ENCODE measurements at places on chromosomes 1 and 21.
A peak's percentile ranks its signal among the peaks of the same experiment; 100 is the strongest.

DNA sequence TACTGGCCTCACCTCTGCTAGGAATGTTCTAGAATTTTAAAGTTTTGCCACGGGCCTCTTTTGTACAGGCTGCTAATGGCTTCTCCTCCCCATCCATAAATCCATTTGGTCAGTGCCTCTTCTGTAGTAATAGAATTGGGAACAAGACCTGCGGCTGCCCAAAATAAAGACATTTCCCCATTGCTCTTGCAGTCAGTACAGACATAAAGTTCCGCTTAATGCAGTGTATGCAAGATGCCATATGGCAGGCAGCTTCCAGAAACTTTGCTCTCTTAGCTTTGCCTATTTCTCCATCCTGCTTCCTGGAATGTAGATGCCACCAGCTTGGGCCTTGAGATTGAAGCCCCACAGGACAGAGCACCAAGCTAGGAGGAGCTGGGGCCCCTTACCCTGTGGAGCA lies 3.7 kb upstream of the SLC2A5 start:
- no peak for DNase-seq

- DNase-seq = no peak
Measured at GRCh38 chr1:40984066-40984465, 4.6 kb downstream of the CTPS1 start.

DNA sequence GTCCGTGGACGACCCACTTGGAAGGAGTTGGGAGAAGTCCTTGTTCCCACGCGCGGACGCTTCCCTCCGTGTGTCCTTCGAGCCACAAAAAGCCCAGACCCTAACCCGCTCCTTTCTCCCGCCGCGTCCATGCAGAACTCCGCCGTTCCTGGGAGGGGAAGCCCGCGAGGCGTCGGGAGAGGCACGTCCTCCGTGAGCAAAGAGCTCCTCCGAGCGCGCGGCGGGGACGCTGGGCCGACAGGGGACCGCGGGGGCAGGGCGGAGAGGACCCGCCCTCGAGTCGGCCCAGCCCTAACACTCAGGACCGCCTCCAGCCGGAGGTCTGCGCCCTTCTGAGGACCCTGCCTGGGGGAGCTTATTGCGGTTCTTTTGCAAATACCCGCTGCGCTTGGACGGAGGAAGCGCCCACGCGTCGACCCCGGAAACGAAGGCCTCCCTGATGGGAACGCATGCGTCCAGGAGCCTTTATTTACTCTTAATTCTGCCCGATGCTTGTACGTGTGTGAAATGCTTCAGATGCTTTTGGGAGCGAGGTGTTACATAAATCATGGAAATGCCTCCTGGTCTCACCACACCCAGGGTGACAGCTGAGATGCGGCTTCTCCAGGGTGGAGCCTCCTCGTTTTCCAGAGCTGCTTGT lies 32.4 kb downstream of the PRMT2 start:
- DNase-seq = peak; percentile 47

GRCh38 chr1:163296504-163297263 lies 25.1 kb upstream of the NUF2 start:
- DNase-seq = no peak

- DNase-seq = no peak
Measured at GRCh38 chr1:29591601-29592260, 355.4 kb downstream of the PTPRU start.

DNA sequence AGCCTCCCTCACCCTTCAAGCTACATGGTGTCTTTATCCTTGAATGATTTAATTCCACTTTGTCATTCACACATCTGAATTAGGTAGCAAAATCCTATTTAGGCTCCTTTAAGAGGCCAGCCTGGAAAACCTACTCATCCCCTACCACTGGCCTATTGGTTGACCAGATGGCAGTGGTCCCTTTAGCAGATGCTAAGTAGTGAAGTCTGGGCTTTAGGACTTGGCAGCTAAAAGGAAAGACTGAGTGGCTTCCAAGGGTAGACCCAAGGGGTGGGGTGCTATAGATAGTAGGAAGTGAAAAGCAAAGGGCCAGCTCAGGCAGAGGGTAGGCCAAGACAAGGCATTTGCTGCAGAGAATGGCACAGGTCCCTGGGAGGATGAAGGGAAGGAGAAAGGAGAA lies 46.6 kb downstream of the KCNJ6 start:
- no peak for DNase-seq

- DNase-seq = no peak
Measured at GRCh38 chr1:245971711-245972085, 535.4 kb downstream of the SMYD3 start.

GRCh38 chr21:18518054-18518481 lies 114.5 kb upstream of the TMPRSS15 start:
- no peak for DNase-seq

GRCh38 chr1:102897557-102897956 lies 210.8 kb downstream of the COL11A1 start:
- no peak for DNase-seq

DNA sequence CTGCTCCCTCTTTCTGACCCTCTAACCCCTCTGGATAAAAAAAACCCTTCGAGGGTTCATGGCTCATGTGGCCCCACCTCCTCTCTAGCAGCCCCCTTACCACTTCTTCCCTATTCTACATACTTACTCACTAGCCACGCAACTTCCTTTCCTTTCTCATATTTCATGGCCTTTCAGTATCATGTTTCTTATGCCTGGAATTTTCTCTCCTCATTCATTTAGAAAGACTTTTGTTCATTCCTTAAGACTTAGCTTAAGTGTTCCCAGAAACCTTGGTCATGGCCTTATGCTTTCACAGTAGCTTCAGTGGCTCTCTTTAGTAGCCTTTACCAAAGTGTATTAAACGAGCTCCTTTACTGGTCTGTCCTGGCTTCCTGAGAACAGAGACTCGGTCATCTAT lies 6.1 kb downstream of the ACP6 start:
- DNase-seq = no peak

GRCh38 chr1:217521317-217521716 lies 109.6 kb downstream of the GPATCH2 start:
- DNase-seq = no peak

GRCh38 chr1:1061682-1062345 lies 12.3 kb downstream of the RNF223 start:
- DNase-seq = no peak

GRCh38 chr1:167276969-167277368 lies 56.3 kb downstream of the POU2F1 start:
- DNase-seq = no peak

GRCh38 chr1:21149855-21150432 lies 26.8 kb downstream of the EIF4G3 start:
- DNase-seq = peak; percentile 10

- no peak for DNase-seq
Measured at GRCh38 chr1:233993651-233994050, 89.2 kb downstream of the SLC35F3 start.

- DNase-seq = no peak
Measured at GRCh38 chr1:66327588-66327987, 206.4 kb upstream of the SGIP1 start.
